ENCODE measurements at places on chromosomes 7 and 10.
A peak's percentile ranks its signal among the peaks of the same experiment; 100 is the strongest.

GRCh38 chr7:97145068-97145467 lies 27.6 kb downstream of the SDHAF3 start:
- no peak overlapping the region for H3K4me3 ChIP-seq
- H3K36me3 ChIP-seq: no peaks in the 10 kb centered on the region
- H3K27me3 ChIP-seq: no peaks in the 10 kb centered on the region
- no peak for DNase-seq
- no peak overlapping the region for H3K27ac ChIP-seq

GRCh38 chr10:127971963-127972615 lies 65.2 kb downstream of the PTPRE start:
- H3K4me3 ChIP-seq: no peak overlapping the region
- H3K36me3 ChIP-seq: no peaks in the 10 kb centered on the region
- no peak for DNase-seq
- H3K27ac ChIP-seq: no peak overlapping the region
- H3K27me3 ChIP-seq: no peaks in the 10 kb centered on the region

DNA sequence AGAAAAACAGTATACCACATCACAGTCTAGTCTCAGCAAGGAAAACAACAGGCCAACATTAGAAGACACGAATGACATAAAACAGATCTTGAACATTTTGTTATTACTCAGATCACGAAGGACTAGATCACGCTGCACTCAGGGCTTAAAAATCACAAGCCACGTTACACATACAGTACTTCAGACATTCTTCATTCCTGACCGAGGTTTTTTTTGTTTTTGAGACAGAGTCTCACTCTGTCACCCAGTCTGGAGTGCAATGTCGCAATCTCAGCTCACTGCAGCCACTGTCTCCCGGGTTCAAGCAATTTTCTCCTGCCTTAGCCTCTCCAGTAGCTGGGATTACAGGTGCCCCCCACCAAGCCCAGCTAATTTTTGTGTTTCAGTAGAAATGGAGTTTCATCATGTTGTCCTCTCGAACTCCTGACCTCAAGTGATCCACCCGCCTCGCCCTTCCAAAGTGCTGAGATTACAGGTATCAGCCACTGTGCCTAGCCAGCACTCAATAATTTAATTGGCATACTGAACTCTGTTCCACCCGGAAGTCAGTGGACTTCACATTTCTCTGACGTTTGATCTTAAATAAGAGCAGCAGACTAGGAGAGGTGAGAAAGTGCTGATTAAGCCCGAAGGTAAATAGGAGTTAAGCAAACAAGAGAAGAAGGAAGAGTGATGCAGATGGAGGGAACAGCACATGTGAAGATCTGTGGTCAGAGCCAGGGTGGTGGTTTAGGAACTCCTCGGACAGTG lies 3.5 kb downstream of the AIMP2 start:
- H3K36me3 ChIP-seq: peaks cover 4% of the 10 kb centered on the region
- H3K27ac ChIP-seq: no peak overlapping the region
- H3K4me3 ChIP-seq: no peak overlapping the region
- H3K27me3 ChIP-seq: no peaks in the 10 kb centered on the region
- H3K4me1 ChIP-seq: peaks cover 46% of the 10 kb centered on the region
- DNase-seq: peak; percentile 62

- no peak overlapping the region for H3K27ac ChIP-seq
- DNase-seq: no peak
- no peaks in the 10 kb centered on the region for H3K36me3 ChIP-seq
- no peaks in the 10 kb centered on the region for H3K27me3 ChIP-seq
Measured at GRCh38 chr7:75928568-75928914, 13.6 kb downstream of the POR start.

- DNase-seq: no peak
- no peaks in the 10 kb centered on the region for H3K36me3 ChIP-seq
- no peak overlapping the region for H3K27ac ChIP-seq
- H3K4me1 ChIP-seq: no peaks in the 10 kb centered on the region
- no peaks in the 10 kb centered on the region for H3K27me3 ChIP-seq
- H3K4me3 ChIP-seq: no peak overlapping the region
Measured at GRCh38 chr7:67858931-67859330, 862.3 kb downstream of the TYW1 start.

DNA sequence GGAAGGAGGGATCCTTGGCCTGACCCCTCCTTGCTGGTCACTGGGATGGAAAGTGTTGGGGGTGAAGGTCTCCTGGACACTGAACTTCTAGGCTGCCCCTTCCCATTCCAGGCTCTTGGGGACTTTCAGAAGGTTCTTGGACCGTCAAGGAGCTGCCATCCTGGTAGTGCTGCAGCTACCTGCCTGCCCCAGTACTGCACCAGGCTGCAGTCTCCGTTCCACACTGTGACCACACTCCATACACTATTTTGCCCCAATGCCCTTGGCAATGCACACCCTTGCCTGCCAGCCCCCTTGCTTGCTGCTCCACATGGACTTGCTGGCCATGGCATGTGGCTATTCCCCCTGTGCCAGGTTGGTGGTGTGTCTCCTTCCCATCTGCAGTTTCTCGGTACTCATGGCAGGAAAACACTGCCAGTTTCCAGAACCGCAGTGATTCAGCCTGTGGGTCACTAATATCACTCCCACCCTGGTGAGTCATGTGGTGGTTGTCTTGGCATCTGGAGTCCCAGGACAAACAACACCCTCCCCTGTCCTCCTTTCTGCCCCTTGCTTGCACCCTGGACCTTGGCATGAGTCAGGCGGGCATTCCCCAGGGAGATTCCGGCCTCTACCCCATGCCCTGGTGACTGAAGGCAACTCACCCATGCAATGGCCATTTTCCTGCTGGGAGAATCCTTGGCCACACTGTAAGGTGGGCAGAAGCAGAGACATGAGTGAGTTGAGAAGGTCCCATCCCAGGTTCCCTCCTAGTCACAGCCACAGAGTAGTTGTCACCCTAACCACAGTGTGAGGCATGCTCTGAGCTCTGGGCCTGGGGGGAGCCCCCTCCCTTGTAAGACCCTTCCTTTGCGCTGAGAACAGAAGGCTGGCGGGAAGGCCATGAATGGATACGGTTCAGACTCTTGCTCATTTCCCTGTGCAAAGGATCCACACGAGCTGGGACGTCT lies 32.8 kb downstream of the GOLGA7B start:
- no peaks in the 10 kb centered on the region for H3K27me3 ChIP-seq
- no peak overlapping the region for H3K4me3 ChIP-seq
- no peak for DNase-seq

- H3K27me3 ChIP-seq: no peaks in the 10 kb centered on the region
- H3K4me3 ChIP-seq: no peak overlapping the region
- no peaks in the 10 kb centered on the region for H3K4me1 ChIP-seq
- no peaks in the 10 kb centered on the region for H3K36me3 ChIP-seq
Measured at GRCh38 chr7:120926943-120927346, 23.6 kb upstream of the ING3 start.

DNA sequence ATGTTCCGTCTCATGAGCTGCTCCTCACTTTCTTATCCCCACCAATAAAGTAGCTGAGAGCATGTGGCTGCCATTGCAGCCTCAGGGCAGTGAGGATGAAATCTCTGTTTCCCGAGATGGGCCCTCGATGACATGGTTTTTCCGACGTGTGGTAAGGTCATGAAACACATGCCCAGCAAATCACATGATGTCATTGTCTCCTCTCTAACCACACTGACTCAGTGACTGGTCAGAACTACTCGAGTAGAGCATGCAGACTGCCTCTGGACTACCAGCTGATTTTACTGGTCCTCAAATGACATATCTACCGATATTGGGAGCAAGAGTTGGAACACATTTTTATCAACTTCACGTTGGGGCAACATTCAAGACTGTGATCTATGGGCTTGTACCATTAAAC lies 786.1 kb downstream of the CNTNAP2 start:
- no peak for DNase-seq
- H3K4me3 ChIP-seq: no peak overlapping the region
- no peaks in the 10 kb centered on the region for H3K27me3 ChIP-seq

DNA sequence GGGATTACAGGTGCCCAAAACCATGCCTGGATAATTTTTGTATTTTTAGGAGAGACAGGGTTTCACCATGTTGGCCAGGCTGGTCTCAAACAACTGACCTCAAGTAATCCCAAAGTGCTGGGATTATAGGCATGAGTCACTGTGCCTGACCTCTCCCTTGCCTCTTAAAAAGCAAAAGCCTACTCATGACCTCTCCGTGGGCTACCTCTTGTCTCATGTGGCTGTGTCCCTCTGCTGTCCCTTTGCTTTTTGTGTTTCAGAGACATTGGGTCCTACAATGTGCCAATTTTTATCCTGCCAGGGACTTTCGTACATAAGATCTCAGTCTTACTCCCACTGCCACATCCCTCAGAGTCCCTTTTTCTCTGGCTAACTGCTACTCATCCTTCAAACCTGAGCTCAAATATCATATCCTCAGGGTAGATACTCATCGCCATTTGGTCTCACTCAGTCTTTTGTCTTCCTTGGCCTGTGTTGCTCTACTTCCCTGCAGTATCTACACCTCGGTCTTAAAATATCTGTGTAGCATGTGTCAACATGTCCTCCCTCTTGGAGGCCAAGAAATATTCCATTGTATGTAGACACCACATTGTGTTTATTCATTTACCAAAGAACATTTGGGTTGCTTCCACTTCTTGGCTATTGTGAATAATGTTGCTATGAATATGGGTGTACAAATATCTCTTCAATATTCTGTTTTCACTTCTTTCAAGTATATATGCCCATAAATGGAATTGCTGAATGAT lies 465.0 kb upstream of the KLF6 start:
- no peaks in the 10 kb centered on the region for H3K4me1 ChIP-seq
- no peak overlapping the region for H3K27ac ChIP-seq
- no peak overlapping the region for H3K4me3 ChIP-seq
- no peak for DNase-seq
- no peaks in the 10 kb centered on the region for H3K27me3 ChIP-seq

- peak overlapping the region; percentile 62 for H3K27ac ChIP-seq
- H3K4me1 ChIP-seq: peaks cover 29% of the 10 kb centered on the region
- no peaks in the 10 kb centered on the region for H3K27me3 ChIP-seq
- no peak for DNase-seq
- H3K4me3 ChIP-seq: no peak overlapping the region
Measured at GRCh38 chr10:97784200-97784810, 12.5 kb upstream of the SFRP5 start.

DNA sequence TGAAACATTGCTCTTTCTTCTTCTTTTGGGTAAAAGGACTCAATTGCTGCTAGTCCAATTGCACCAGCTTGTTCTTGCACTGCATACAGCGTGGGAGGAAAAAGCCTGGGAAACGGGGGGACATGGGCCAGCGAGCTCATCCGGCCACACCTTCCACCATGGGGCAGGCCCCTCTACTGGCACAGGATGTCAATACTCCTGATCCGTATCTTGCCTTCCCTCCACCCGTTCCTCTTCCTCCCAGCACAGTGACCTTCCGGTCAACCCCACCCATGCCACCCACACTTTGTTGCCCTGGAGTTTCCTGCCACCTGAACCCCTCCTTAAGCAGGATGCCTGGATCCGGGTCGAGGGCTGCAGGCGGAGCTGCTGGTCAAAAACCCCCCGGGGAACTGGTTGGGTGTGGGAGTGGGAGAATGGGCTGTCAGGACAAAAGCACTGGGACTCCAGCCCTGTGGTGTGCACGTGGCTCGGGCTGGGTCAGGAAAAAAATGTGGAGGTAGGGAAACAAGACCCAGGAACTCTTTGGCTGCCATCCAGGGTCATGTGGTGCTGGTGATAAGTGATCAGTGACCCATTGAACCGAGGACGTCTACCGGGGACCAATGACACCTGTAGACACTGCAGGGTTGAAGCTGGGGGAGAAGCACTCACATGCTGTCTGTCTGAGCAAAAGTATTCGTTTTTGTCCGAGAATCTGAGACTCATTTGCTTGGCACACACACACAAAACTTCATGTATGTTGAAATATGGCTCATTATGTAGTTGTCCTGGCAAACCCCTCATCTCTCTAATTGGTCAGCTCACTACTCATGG lies 8.1 kb downstream of the IL2RA start:
- peaks cover 33% of the 10 kb centered on the region for H3K4me1 ChIP-seq
- no peak overlapping the region for H3K4me3 ChIP-seq
- DNase-seq: peak; percentile 24
- H3K27ac ChIP-seq: peak overlapping the region; percentile 51
